ENCODE measurements at places on chromosomes 11 and 22. TPM values are rescaled to one million over a fixed set of nuclear protein-coding genes. Genes with fewer than 3 reads are reported as not detected.

Gene IRAG1
- 6.1 TPM for total RNA-seq

Gene RASD2
- not detected for total RNA-seq

Gene OR52E4
- total RNA-seq = not detected

Gene KRTAP5-10
- not detected for total RNA-seq

Gene NELL1
- 0.51 TPM for total RNA-seq

Gene SHANK2
- 7.6 TPM for total RNA-seq

Gene LDHAL6A
- total RNA-seq = not detected

Gene INS
- not detected for total RNA-seq

Gene NXPE2
- total RNA-seq = 0.26 TPM

Gene LRRN4CL
- 1.6 TPM for total RNA-seq

Gene KIAA1671
- total RNA-seq = 14.5 TPM

Gene OR52I2
- not detected for total RNA-seq
